Memory B cell (primary cell): ENCODE measurements at places on chromosomes 5 and 9.

DNA sequence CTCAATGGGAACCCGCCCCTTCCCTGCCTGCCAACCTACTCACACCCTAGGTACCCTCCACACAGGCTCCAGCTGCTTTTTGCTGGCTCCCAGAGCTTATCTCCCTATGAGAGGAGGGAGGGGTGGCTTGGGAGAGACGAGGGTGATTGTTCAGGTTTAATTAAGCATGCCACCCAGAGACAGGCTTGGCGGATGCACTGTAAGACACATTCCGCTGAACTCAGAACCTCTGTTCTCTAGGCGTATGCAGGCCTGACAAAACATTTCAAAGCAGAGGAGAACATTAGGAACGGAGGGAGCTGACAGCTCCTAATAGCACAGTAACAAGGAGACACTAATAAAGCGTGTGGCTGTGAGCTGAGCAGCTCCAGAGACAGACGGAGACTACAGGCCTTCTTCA lies 80.1 kb downstream of the TRIM32 start:
- no peaks in the 10 kb centered on the region for H3K36me3 ChIP-seq
- H3K4me3 ChIP-seq = no peak overlapping the region
- no peak for DNase-seq
- H3K27ac ChIP-seq = no peak overlapping the region
- peaks cover 1% of the 10 kb centered on the region for H3K27me3 ChIP-seq
- no peaks in the 10 kb centered on the region for H3K4me1 ChIP-seq

DNA sequence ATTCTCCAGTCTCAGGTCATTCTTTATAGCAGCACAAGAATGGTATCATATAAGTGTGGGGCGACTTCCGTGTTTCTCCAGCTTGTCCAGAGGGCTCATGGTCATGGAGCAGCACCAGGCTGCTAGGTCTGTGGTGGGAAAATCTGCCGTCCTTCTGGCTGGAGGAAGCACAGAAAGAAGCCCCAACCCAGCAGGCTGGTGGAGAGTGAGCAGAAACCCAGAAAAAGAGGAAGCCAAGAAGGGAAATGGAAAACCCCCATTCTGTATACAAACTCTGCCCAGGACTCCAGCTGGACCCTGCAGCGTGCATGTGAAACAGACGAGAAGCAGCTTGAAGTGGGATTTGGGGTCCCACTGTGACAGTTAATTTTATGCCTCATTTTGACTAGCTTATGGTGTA lies 34.3 kb upstream of the OLFM1 start:
- no peak for DNase-seq
- peaks cover 5% of the 10 kb centered on the region for H3K4me1 ChIP-seq
- H3K27ac ChIP-seq = no peak overlapping the region
- H3K36me3 ChIP-seq = no peaks in the 10 kb centered on the region
- peaks cover 10% of the 10 kb centered on the region for H3K27me3 ChIP-seq

- no peak overlapping the region for H3K27ac ChIP-seq
- no peaks in the 10 kb centered on the region for H3K27me3 ChIP-seq
- no peak for DNase-seq
- no peaks in the 10 kb centered on the region for H3K36me3 ChIP-seq
- peaks cover 4% of the 10 kb centered on the region for H3K4me1 ChIP-seq
Measured at GRCh38 chr5:119049824-119050449, 20.9 kb upstream of the DMXL1 start.

GRCh38 chr9:109245310-109245897 lies 75.5 kb downstream of the EPB41L4B start:
- peaks cover 10% of the 10 kb centered on the region for H3K27me3 ChIP-seq
- no peak overlapping the region for H3K27ac ChIP-seq
- H3K4me1 ChIP-seq = peaks cover 2% of the 10 kb centered on the region
- no peak overlapping the region for H3K4me3 ChIP-seq

DNA sequence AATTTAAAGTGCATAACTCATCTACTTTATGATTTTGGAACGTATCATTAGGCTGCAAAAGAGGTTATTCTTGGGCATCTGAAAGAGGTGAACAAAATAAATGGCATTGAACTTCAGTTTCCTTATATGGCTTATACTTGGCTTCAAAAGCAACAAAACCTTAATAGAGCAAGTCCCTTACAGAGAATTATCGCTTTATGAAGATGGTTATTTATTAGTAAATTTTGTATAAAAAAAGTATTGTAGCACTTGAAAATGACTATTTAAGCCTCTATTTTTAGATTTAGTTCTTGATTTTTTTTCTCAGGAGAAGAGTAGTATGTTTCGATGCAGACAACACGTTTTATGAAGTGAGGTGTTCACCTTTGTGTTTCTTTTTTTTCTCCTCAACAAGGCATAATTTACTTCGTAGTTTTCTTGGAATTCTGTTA lies 2.0 kb downstream of the ERBIN start:
- peak overlapping the region; percentile 96 for H3K27ac ChIP-seq
- DNase-seq = no peak
- H3K4me3 ChIP-seq = peak overlapping the region; percentile 99
- H3K36me3 ChIP-seq = peaks cover 7% of the 10 kb centered on the region
- H3K4me1 ChIP-seq = peaks cover 26% of the 10 kb centered on the region

DNA sequence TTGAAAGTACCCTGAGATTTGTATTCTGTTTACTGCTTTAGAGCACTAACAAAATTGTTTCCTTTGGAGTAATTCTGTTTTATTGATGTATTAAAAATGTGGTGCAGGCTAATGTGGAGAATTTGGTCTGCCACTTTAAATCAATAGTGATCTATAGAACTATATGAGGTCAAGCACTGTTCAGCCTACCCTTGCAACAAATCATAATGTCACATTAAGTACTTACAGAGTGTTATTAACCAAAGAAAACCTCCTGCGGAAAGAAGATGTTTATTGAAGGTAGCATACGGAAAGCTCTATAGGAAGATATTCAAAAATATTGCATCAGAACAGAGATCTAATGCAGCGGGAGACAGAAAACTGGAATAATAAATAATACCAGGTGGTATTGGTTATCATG lies 865.0 kb upstream of the TYRP1 start:
- H3K27me3 ChIP-seq = no peaks in the 10 kb centered on the region
- no peak overlapping the region for H3K4me3 ChIP-seq
- DNase-seq = no peak
- no peaks in the 10 kb centered on the region for H3K4me1 ChIP-seq

DNA sequence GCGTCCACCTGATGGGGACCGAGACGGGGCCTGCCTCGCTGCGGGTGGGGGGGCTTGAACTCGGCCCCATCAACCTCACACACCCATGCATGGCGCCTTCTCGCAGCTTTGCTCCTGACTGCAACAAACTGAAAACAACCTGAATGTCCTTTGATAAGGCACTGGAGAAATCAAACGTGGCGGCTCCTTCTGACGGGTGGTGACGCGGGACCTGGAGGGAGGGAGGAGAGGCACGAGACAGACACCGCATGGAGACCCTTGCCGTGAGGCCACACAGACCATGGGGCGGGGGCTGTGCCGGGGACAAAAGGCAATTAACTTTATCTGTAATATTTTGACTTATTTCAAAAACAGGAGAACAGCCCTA lies 48.6 kb downstream of the NACC2 start:
- no peaks in the 10 kb centered on the region for H3K4me1 ChIP-seq
- no peak overlapping the region for H3K27ac ChIP-seq
- H3K27me3 ChIP-seq = peaks cover 2% of the 10 kb centered on the region
- DNase-seq = no peak
- H3K4me3 ChIP-seq = no peak overlapping the region

- no peak overlapping the region for H3K27ac ChIP-seq
- no peak overlapping the region for H3K4me3 ChIP-seq
- H3K4me1 ChIP-seq = peaks cover 4% of the 10 kb centered on the region
- H3K36me3 ChIP-seq = peaks cover 2% of the 10 kb centered on the region
Measured at GRCh38 chr5:57025961-57026360, 74.0 kb upstream of the MIER3 start.

GRCh38 chr5:172531704-172532026 lies 77.3 kb upstream of the SH3PXD2B start:
- no peaks in the 10 kb centered on the region for H3K4me1 ChIP-seq
- no peak for DNase-seq
- no peak overlapping the region for H3K4me3 ChIP-seq
- H3K36me3 ChIP-seq = no peaks in the 10 kb centered on the region
- no peak overlapping the region for H3K27ac ChIP-seq

GRCh38 chr9:104075801-104076753 lies 18.0 kb upstream of the SMC2 start:
- no peak for DNase-seq
- H3K27ac ChIP-seq = no peak overlapping the region
- peaks cover 3% of the 10 kb centered on the region for H3K27me3 ChIP-seq
- no peaks in the 10 kb centered on the region for H3K4me1 ChIP-seq
- no peaks in the 10 kb centered on the region for H3K36me3 ChIP-seq

DNA sequence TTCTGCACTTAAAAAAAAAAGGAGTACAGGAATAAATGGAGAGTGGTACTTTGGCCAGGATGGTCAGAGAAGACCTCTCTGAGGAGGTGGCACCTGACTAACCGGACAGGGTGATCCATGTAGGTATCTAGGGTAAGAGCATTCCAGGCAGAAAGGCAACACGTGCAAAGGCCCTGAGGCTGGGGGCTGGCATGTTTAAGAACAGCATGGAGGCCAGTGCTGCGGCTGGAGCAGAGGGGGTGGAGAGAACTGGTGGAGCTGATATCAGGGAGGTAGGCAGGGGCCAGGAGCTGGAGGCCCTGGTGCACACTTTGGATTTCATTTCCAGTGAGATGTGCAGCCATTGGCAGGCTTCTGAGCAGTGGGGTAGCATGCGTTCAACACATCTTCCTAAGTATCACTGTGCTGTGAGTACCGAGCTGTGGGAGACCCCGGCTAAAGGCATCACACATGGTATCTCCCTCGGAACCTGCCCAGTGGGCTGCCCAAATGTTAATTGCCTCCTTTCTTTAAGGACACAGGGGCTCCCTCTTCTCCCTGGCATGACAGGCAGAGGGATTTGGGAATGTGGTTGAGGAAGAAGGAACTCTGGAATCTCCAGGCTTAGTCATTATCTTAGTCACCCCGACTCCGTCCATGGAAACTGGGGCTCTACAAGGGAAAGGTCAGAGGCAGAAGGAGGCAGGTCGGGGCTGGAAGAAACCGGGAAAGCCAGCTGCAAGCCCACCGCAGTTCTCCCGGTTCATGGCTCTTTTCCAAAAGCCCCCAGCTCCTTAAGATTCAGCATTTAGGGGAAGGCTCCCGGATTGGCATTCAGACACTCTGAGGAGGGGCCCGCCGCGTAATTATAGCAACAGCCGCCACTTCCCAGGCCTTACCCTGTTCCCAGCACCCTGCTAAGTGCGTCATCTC lies 18.6 kb downstream of the SLC6A7 start:
- no peaks in the 10 kb centered on the region for H3K36me3 ChIP-seq
- no peak overlapping the region for H3K27ac ChIP-seq
- DNase-seq = no peak
- H3K4me1 ChIP-seq = peaks cover 6% of the 10 kb centered on the region

GRCh38 chr5:60977956-60978737 lies 33.1 kb downstream of the NDUFAF2 start:
- H3K4me1 ChIP-seq = peaks cover 5% of the 10 kb centered on the region
- H3K27me3 ChIP-seq = no peaks in the 10 kb centered on the region
- no peak for DNase-seq
- H3K4me3 ChIP-seq = no peak overlapping the region
- peaks cover 18% of the 10 kb centered on the region for H3K36me3 ChIP-seq
- H3K27ac ChIP-seq = no peak overlapping the region

- H3K27ac ChIP-seq = no peak overlapping the region
- DNase-seq = no peak
- H3K4me3 ChIP-seq = no peak overlapping the region
- H3K4me1 ChIP-seq = no peaks in the 10 kb centered on the region
- peaks cover 9% of the 10 kb centered on the region for H3K27me3 ChIP-seq
Measured at GRCh38 chr5:113162208-113162607, 185.6 kb downstream of the DCP2 start.

- no peak overlapping the region for H3K4me3 ChIP-seq
- DNase-seq = no peak
- no peaks in the 10 kb centered on the region for H3K36me3 ChIP-seq
- no peak overlapping the region for H3K27ac ChIP-seq
Measured at GRCh38 chr9:76143834-76144233, 250.4 kb downstream of the RFK start.

- H3K36me3 ChIP-seq = no peaks in the 10 kb centered on the region
- no peak overlapping the region for H3K27ac ChIP-seq
- no peak overlapping the region for H3K4me3 ChIP-seq
- no peaks in the 10 kb centered on the region for H3K4me1 ChIP-seq
Measured at GRCh38 chr5:55868846-55869245, 17.7 kb downstream of the IL31RA start.

GRCh38 chr9:76567086-76567485 lies 108.1 kb downstream of the GCNT1 start:
- peaks cover 8% of the 10 kb centered on the region for H3K27me3 ChIP-seq
- H3K4me1 ChIP-seq = peaks cover 3% of the 10 kb centered on the region
- no peak overlapping the region for H3K27ac ChIP-seq
- H3K36me3 ChIP-seq = peaks cover 2% of the 10 kb centered on the region
- no peak for DNase-seq

- peak overlapping the region; percentile 88 for H3K4me3 ChIP-seq
- DNase-seq = peak; percentile 26
- H3K27ac ChIP-seq = no peak overlapping the region
- peaks cover 4% of the 10 kb centered on the region for H3K4me1 ChIP-seq
- peaks cover 10% of the 10 kb centered on the region for H3K27me3 ChIP-seq
Measured at GRCh38 chr9:92808726-92809451, 44.3 kb upstream of the BICD2 start.

DNA sequence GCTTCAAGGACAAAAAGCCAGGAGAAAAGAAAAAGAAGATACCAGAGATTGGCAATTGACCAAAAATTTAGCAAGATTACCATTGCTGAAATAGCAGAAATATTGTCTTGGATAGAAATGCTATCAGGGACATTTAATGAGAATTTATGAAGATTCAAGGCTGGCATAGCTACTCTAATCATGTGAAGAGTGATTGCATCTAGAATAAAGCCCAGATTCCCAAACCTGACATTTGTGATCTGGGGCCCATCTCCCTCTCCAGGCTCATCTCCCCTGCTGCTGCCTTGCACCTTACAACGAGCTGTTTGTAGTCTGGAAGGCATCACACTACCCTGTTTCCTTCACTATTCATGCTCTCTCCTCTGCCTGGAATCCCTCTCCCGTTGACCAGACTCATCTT lies 114.5 kb downstream of the C9orf152 start:
- H3K36me3 ChIP-seq = peaks cover 11% of the 10 kb centered on the region
- no peak for DNase-seq
- no peaks in the 10 kb centered on the region for H3K27me3 ChIP-seq
- H3K27ac ChIP-seq = peak overlapping the region; percentile 90
- H3K4me3 ChIP-seq = no peak overlapping the region
